ENCODE measurements at places on chromosomes 5 and 9.

- no peak for DNase-seq
These were observed 3.8 kb downstream of the NDUFA8 start for GRCh38 chr9:122155796-122156195.

GRCh38 chr9:137645211-137645610, 26.4 kb downstream of the EHMT1 start:
- DNase-seq = no peak

DNA sequence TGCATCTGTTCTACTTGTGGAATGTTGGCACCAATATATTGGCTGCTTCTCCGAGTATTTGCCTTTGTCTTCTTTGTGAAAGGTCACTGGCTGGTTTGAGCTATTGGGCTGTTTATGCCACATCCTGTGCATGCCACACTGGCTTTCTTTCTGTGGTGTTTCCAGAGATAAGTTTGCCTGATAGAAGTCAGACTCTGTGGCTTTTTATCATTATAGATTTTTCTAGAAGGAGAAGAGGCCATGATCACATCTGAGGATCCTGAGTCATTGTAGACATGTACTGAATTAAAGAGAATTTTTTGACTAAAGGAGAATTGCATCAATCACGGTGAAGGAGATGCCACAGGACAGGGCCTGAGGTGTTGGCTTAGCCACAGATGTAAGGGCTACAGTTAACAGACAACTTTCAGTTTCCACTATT, 26.5 kb upstream of the CDKN2B start:
- no peak for DNase-seq

DNA sequence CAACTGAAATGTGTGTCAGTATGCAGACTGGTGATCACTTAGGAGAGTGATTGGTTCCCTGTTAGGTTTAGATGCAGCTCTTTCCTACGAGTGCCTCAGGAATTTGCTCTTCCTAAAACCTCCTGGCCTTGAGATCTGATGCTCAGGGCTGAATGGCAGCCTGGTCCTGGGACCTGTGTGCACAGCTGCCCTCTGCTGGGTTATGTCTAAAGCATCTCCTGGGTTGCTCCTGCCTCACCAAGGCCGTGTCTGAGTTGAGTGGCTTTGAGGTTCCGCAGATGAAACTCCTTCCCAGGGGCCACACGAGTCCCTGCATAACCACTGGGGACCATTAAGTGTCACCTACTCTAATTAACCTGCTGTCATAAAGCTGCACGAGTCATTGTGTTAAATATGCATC, 59.5 kb downstream of the MVB12B start:
- DNase-seq = no peak

- DNase-seq = no peak
These were observed 57.6 kb upstream of the RANBP3L start for GRCh38 chr5:36359267-36359666.

GRCh38 chr5:73968729-73969128, 342.7 kb downstream of the ARHGEF28 start:
- no peak for DNase-seq

DNA sequence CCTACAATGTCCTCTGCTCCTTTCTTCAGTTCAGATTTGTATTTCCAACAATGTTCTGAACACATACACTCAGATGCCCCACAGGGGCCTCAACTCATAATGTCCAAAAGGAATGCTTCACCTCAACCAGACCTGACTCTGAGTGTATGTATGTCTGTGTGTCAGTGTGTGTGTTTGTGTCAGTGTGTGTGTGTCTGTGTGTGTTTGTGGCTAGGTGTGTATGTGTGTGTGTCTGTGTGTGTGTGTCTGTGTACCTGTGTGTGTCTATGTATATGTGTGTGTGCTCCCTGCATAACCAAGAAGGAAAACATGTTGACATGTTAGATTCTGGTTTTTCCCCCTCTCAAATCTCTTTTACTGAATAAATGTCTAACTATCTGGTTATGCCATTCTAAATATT, 87.3 kb upstream of the PCSK1 start:
- no peak for DNase-seq

GRCh38 chr5:77425998-77426659, 66.0 kb downstream of the WDR41 start:
- no peak for DNase-seq

GRCh38 chr5:57839025-57839424, 356.4 kb upstream of the ACTBL2 start:
- DNase-seq = no peak

DNA sequence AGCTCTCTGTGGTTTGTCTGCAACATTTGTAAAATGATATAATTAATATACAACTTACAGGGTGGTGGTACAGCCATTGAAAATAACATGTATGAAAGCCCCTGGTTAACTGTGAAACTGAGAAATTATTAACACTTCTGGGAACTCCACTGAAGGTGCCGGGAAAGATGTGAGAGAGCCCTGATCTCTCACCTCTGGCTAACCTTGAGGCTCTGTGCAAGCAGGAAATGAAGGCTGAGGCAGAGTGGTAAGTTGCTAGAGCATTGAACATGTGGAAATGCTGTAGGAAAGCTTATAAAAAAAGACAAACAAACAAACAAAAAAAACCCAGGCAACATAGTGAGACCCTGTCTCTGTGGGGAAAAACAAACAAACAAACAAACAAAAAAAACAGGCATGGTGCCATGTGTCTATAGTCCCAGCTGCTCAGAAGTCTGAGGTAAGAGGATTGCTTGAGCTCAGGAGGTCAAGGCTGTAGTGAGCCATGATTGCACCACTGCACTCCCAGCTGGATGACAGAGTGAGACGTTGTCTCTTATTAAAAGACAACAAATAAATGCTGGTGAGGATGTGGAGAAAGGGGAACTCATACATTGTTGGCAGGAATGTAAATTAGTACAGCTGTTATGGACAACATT, 7.5 kb downstream of the CATSPER3 start:
- DNase-seq = no peak

- no peak for DNase-seq
These were observed 32.7 kb downstream of the ATG10 start for GRCh38 chr5:82004511-82004910.

DNA sequence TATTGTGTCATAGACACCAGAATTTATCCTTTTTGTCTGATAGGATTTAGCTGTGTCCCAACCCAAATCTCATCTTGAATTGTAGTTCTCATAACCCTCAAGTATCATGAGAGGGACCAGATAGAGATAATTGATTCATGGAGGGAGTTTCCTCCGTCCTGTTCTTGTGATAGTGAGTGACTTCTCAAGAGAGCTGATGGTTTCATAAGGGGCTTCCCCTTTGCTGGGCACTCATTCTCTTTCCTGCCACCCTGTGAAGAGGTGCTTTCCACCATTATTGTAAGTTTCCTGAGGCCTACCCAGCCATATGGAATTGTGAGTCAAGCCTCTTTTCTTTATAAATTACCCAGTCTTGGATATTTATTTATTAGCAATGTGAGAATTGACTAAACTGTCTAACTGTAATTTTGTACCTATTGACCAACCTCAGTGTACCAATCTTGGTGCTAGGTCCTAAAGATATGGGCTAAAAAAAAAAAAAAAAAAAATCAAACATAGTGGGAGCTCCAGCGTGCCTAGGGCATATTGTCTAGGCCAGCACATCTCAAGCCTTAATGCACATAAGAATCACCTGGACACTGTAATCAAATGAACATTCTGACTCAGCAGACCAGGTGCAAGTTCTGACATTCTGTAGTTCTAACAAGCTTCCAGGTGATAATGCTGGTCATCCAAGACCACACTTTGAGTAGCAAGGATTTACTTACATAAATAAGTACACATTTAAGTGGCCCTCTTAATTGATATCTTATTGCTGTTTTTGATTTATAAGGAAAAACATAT, 30.5 kb downstream of the ST8SIA4 start:
- no peak for DNase-seq

DNA sequence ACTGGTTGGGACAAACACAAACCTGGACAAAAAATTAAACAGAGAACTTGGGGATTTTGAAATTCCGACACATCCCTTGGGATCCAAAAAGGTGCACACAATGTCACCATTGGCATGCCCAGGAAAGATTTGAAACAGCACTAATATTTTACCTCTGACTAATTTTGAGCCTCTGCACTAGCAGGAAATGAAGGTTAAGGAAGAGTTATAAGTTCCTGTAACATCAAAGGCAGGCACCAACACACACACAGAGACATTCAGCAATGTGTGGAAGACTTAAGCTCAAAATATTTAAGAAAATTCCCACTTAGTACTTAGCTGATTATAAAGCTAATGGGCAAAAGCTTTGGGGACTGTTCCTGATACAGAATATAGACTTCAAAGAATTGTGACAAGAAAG, 247.0 kb downstream of the CDH9 start:
- no peak for DNase-seq

GRCh38 chr9:94908011-94908563, 181.6 kb downstream of the AOPEP start:
- DNase-seq = no peak

GRCh38 chr5:31711363-31711762, 72.4 kb downstream of the PDZD2 start:
- no peak for DNase-seq

DNA sequence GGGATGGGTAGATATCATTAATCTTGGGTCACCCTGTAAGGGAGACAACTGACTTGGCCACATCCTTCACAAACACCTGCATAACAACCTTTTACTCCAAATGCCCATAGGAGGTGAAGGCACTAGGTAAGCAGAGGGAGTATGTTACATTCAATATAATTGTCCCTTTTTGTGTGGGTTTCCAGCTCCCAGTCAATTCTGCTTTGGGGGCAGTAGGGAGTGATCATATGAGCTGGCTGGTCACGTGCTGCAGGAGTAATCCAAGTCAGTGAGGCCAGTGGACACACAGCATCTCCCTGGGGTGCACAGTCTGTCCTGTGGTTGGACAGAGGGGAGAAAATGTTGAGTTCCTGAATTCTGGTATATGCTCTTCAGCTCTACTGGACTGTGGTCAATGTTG, 1.2 kb upstream of the AGXT2 start:
- no peak for DNase-seq

- no peak for DNase-seq
These were observed 52.0 kb downstream of the ITGA2 start for GRCh38 chr5:53041071-53041692.

GRCh38 chr5:161850491-161850890, 2.6 kb downstream of the GABRA1 start:
- DNase-seq = no peak

DNA sequence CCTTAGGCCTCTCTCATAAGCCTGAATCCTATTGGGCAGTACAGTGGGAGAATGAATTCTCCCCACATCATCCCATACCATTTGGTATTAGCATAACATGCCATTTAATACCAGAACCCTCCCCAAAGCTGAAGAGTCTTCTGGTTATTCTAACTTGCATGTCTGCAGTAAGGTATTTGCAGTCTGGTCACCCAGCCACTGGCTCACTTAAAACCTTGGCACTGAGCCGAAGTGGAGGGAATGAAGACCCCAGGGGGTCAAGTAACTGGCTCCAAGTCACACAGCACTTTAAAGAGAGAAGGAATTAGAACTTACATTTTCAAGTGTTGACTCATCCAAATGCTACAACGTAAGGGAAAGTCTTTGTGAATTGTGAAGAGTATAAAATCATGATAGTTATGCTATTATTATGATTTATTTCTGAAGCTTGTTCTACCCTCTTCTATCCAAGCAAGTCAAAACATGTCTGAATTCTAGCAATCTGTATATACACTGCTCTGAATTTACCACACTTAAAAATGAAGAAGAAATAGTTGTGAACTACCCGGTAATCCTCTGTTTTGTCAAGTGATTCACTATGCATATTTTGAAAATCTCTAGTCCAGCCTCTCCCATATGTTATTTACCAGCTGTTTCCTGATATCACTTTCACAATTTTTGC, 28.5 kb downstream of the GLRA1 start:
- DNase-seq = no peak

DNA sequence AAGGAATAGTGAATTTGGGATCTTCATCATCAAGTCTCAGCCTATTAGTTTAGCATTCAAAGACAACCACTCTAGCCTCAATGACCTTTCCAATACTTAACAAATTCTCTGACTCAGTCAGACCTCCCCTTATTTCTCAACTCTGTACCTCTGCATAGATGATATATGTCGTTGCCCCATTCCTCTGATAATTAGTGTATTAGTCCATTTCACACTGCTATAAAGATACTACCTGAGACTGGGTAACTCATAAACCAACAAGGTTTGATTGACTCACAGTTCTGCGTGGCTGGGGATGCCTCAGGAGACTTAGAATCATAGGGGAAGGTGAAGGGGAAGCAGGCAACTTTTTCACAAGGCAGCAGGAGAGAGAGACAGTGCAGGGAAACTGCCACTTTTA, 8.9 kb downstream of the MRPL22 start:
- DNase-seq = no peak

- DNase-seq = peak; percentile 33
These were observed 19.2 kb upstream of the SHB start for GRCh38 chr9:38088006-38088925.

GRCh38 chr9:111992523-111992922, 95.9 kb downstream of the UGCG start:
- DNase-seq = no peak

DNA sequence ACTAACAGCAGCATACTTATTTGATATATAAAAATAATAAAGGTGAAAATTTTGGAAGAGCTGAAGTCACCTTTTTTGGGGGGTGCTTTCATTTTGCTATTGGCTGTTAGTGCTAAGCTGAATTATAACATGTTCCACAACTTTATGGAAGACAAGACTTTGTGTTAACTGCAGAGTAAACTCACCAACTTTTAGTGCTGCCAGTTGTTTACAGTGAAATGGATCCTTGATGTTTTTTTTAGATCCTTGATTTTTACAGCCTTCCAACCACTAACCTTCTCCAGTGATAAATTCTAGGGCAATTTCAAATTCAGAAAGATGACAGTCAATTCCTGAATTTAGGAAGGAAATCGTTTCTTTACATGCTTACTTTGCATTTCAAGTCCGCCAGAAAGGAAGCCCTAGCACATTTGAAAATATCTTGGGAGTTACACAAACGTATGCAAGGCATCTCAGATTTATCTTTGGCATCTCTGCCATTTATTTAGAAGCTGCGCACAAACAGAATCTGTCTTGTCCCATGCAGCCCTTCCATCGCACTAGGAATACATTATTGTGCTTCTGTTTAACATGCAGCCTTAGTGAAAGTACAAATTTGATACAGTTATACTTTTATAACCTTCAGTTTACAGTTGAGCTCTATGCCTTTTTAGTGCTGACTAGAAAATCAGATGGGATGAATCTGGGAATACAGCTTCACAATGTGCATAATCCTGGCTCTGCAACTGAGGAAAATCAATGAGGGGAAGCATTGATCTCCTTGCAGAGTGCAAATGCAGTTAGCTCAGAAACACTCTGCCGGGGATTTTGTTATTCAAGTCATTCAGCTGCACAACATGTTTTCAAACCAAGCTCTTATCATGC, 142.4 kb upstream of the ZNF608 start:
- no peak for DNase-seq

GRCh38 chr5:6568889-6569288, 64.0 kb downstream of the NSUN2 start:
- no peak for DNase-seq

DNA sequence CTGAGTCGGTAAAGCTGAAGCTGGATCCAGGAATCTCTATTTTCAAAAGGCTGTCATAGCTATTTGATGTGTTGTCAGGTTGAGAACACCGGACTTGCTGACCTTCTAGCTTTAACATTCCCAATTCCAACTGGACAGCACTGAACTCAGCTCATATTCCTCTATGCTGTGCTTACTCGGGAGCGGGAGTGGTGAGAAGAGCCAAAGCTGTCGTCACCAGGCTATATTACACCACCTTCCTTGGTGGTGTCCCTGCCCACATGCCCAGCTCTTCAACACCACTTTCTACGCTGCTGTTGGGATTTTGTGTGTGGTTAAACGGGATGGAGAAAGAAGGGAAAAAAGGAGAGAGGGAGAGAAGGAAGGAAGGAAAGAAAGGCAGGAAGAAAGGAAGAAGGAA, 653.6 kb downstream of the RAB3C start:
- DNase-seq = no peak

Measured in H1 (cell line).